ENCODE measurements at places on chromosomes 13 and 19.

- no peak for DNase-seq
Observed at GRCh38 chr19:29551774-29552173, 26.0 kb downstream of the VSTM2B start.

DNA sequence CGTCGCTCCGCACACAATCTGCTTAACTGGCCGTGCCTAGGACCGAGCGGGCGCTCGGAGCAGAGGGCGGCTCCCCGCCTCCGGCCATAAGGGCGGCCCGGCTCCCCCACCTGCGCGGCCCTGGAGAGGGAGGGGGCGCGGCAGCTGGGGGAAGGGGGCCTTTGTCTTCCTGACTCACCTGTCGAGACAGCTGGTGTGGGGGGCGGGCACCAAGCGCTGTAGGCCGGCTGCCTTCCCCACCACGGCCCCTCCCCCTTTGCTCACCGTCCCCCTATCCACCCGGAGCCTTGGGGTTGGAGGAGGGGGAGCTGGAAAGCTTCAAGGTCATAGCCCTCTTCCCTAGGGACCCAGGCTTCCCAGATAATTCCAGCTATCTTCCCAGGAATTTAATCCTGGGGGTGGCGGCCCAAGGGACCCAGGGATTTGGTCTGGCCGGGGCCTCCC is 1.2 kb downstream of the VASP start:
- no peak for DNase-seq

DNA sequence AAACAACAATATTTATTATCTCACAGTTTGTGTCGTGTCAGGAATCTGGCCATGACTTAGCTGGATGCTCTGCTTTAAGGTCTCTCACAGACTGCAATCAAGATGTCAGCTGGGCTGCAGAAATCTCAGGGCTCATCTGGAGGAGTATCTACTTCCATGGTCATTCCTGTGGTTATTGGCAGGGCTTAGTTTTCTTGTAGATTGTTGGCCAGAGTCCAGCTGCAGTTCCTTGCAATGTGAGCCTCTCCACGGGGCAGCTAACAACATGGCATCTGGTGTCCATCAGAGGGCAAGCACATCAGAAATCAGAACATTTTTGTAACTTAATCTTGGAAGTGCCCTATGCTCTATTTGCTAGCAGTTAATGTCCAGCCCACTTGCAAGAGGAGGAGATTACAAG is 45.7 kb upstream of the TDRD3 start:
- no peak for DNase-seq

DNA sequence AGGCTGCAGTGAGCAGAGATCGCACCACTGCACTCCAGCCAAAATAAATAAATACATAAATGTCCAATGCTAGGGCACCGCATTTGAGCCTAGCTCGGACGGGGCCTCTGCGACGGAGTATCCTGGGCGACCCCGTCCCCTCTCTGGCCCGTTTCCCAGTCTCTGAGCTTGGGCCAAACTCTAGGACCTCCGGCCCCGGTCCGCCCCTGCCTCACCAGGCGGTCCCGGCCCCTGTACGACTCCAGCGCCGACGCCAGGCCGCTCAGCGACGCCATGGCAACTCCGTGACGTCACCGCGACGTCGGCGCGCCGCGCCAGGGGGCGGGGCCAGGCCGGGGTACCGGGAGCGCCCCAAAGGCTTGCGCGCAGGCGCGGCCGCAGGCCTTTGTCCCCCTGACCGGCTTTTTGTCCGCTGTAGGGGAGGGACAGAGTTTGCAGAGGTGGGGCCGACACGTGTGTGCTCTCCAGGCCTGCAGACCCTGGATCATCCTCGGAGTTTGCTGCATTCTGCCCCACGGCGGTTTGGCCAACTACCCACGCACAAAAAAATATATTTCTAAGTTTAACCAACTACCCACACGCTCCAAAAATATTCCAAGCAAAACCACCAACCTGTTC is at the start of gene PEX11G:
Gene PEX11G, minus strand, starts transcription at position 300 of the 618 bp plus-strand sequence. Its CDS starts 25 bp downstream, at position 275.
- DNase-seq, result peak; percentile 89

GRCh38 chr19:35408284-35409171 is 37.7 kb downstream of the GPR42 start:
- no peak for DNase-seq

DNA sequence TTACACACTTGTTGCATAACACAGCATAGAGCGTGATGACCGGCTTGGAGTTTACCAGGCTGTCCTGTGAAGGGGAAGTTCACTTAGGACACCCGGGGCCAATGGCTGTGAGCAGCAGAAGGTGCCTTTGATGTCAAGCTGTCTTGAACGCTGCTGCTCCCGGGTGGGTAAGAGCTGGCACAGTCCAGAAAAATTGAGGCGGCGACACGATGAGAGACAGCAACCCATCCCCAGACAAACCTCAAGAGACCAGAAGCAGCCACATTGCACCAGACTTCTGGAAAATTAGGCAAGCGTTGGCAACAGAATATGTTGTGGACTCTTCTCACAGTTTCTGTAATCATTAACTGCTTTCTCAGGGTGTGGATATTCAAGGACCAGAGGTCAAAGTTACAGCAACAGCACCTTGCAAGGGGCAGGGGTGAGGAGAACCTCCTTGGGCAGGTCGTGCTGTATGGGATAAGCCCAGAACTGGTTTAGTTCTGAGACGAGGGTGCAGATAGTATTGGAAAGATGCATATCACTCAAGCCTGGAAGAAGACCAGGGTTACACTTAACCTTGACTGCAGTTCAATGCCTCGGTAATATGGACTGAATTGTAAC is 10.1 kb downstream of the NFILZ start:
- DNase-seq, result no peak

DNA sequence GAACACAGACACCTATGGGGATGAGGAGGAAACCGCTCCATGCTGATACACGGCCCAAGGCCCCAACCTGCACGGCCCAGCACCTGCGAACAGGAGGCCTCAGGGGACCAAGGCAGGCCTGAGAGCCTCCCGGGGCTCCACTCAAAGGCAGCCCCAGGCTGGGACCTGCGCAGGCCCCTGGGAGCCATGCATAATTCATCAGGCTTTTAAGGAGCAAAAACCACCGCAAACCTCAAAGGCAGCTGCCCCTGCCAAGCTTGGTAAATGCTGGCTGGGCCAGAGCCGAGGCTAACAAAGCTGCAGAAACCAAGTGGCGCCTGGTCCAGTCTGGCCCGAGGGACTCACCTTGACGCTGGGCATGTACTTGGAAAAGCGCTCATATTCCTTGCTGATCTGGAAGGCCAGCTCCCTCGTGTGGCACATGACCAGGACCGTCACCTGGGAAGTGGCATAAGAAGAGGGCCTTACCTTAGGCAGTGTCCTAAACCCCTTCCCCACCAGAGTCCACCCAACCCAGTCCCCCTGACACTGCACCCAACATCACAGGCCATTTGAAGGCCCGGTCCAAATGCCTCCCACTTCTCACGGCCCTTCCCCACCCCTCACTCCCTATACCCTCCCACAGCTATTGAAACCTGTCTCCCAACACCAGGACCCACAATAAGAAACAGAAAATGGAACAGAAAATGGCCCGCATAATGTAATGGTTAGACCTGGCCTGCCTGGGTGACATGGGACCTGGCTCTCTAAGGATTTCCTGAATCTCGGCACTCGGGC is 7.8 kb downstream of the DDX39A start:
- DNase-seq, result no peak

DNA sequence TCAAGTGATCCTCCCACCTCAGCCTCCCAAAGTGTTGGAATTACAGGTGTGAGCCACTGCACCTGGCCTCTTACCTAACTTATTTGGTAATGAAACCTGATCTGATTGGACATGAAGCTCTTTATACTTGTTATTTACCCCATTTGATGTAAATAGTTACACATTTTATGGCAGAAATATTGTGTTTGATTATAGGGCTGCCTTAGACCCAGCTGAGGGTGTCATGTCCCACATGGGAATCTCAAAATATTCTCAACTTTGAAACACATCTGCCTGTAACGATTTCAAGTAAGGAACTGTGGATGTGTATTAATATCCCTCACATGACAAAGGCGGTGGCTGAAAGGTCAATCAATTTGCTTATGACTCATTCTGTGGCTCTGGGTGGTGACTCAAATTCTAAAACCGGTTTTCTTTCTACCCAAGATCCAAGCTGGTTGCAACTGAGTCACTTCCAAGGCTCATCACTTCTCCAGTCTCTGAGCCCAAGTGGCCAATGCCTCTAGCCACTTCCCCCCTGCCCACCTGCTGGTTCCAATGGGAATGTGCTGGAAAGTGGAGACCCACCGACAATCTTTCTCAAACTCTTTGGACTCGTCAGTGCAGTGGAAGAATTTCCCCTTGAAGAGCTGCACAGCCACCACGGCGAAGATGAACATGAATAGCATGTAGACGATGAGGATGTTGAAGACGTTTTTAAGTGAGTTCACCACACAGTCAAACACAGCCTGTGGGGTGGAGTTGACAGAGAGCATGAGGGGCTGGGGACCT is 110.9 kb downstream of the IER2 start:
- DNase-seq, result no peak

DNA sequence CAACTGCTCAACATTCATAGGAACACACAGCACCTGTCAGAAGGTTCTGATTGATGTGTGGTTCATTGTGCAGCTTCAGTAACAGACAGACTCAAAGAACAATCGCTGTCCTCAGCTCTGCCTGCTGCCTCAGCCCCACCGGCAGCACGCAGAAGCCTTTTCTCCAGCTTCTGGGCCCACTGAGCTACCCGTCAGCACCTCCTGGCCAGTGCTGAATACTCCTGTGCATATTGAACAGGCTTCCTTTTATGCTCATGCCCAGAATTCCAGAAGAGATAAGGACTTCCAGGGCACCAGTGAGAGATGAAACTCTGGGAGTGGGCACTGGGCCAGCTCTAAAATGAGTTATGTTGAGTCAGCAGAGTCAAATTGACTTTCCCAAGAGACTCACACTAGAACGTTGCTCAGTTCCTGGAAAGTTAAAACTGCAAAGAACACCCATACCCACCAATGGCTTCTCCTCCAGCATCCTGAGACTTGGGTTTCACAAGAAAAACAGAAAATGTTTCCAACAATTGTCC is 119.3 kb downstream of the COL4A1 start:
- no peak for DNase-seq

DNA sequence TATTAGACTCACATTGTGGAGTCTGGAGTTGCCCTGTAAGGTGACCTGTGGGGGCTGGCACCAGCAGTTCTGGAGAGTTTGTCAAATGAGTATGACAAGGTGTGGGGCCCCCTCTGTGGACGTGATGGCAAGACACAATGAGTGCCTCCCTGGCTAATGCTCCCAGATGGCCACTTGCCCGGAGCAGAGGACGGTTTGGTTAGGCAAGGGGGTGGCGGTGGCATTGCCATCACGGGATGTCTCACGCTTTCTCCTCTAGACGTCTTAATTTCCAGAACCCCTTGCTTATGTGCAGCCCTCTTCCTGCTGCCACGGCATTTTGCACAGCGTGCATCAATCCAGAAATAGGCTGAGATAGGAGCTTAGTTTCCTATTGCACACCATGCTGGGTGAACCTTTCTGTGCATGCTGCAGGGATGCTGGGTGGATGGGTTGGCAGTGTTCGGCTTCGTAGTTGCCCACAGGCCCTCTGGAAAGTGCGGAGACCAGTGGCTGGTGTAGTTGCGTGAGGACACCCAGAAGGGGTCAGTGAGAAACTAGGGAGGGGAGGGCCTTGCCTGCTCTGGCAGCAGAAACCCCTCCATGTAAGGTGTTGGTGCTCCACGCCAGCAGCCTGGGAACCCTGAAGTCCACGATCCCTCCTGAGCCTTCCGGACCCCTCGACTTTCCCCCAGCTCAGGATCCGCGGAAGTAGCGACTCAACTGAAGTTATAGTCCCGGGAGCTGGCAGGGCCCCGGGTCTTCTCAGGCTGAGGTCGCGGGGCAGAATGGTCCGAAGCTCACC is 18.1 kb upstream of the LRP3 start:
- no peak for DNase-seq

DNA sequence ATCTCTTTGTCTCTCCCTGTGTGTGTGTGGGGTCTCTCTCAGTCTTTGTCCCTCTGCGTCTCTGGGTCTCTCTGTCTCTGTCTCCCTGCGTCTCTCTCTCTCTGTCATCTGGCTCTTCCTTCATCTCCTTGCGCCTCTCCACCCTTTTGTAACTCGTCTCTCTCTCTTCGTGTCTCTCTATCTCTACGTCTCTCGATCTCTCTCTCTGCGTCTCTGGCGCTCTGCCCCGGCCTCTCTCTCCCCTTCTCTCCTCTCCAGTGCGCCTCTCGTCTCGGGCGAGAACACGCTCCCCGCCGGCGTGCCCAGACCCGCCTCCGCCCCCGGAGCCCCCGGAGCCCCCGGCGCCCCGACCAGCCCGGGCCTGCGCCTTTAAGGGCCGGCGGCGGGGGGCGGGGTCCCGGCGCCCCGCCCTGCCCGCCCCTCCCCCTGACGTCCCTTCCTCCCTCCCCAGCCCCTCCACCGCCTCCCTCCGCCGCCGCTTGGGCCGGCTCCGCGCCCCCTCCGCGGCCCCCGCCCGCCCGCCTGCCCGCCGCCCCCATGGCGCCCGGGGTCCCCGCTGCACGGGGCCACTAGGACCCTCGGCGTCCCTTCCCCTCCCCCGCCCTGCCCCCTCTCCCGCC is at the start of gene MARK4:
Gene MARK4, plus strand, starts transcription at position 440 of the 620 bp plus-strand sequence. CDS start 318 bp downstream, outside the sequence.
- peak; percentile 50 for DNase-seq

- DNase-seq, result no peak
Observed at GRCh38 chr19:310141-310651, 19.0 kb upstream of the PLPP2 start.

Measured in hippocampal formation (tissue), 2 donors.